ENCODE measurements at places on chromosomes 2 and 18.

DNA sequence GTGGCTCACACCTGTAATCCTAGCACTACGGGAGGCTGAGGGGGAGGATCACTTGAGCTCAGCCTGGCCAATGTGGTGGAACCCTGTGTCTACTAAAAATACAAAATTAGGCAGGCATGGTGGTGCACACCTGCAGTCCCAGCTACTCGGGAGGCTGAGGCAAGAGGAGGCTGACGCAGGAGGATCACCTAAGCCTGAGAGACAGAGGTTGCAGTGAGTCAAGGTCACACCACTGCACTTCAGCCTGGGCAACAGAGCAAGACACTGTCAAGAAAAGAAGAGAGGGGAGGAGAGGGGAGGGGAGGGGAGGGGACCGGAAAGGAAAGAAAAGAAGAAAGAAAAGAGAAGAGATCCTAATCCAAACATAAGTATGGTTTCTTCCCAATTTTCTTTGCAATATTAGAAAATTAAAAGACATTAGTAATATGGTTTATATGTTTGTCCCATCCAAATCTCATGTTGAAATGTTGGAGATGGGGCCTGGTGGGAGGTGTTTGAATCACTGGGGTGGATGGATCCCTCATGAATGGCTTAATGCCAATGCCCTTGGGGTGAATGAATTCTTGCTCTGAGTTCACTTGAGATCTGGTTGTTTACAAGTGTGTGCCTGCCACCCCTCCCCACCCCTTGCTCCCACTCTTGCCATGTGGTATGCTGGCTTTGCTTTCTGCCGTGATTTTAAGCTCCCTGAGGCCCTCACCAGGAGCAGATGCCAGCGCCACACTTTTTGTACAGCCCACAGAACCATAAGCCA, 50.7 kb downstream of the TRIP12 start:
- no peak overlapping the region for H3K4me3 ChIP-seq
- H3K36me3 ChIP-seq = peaks cover 10% of the 10 kb centered on the region
- no peak overlapping the region for H3K27ac ChIP-seq
- H3K27me3 ChIP-seq = no peaks in the 10 kb centered on the region

DNA sequence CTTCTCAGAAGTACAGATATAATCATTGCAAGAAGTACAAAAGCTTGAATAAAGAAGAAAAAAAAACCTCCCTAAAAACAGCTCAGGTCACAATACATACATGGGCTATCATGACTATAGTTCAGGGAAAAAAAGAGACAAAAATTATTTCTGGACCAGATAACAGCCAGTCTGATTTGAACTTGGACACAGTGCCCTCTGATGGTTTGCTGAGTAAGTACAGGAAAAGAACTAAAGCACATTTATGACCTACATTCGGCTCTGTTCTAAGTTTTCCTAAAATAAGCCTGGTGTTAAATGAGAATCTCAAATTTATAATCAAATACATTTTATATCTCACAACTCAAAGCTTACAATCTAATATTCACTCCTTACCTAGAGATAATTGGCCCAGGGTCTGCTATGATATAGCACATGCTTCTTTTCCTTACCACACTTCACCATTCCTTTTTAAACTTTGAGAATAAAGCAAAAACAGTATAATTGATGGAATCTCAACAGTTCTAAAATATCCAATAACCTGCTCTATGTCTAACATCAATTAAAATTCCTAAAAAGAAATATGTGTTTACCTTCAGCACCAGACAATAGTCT, 81.1 kb downstream of the RAPH1 start:
- peaks cover 1% of the 10 kb centered on the region for H3K27me3 ChIP-seq
- no peak overlapping the region for H3K27ac ChIP-seq
- peak; percentile 33 for DNase-seq
- H3K4me1 ChIP-seq = no peaks in the 10 kb centered on the region
- peaks cover 11% of the 10 kb centered on the region for H3K36me3 ChIP-seq

GRCh38 chr2:11995456-11995855, 249.0 kb downstream of the LPIN1 start:
- H3K4me3 ChIP-seq = no peak overlapping the region
- no peak for DNase-seq
- H3K36me3 ChIP-seq = no peaks in the 10 kb centered on the region

DNA sequence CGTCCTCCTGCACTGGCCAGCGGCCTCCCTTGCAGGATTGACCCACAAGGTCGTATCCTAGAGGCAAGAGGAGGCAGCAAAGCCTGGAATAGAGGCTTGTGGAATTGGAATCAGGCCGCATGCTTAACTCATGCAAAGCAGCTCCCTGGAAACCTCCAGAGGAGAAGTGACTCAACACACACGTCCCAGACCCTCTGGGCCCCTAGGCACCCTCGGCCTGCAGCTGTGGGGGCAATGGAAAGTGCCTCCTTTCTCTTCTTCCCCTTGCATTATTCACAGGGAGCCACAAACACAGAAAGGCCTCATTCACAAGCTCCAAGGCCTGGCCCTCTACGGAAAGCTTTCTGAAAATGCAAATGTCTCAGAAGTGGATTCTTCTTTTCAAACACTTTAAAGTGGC, 19.6 kb downstream of the SPATA3 start:
- DNase-seq = no peak
- H3K27ac ChIP-seq = no peak overlapping the region
- no peak overlapping the region for H3K4me3 ChIP-seq
- H3K27me3 ChIP-seq = peaks cover 6% of the 10 kb centered on the region
- H3K4me1 ChIP-seq = no peaks in the 10 kb centered on the region

DNA sequence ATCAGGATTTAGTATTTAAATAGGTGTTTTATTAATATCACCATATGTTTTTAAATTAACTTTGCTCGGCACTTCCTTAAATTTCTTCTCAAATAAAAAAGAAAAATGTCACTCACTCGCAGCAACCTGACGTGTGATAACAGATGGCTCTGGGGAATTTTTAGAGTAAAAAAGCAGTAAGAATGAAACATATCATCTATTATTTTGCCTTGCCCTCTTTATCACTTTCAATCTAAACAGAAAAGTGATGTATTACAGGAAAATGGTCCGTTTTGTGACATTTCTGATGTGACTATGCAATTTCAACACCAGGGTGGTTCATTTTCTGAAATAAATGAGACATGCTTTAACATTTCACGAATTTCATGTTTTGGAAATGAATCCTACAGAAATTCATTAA, 1368.0 kb upstream of the LRRTM1 start:
- H3K27ac ChIP-seq = no peak overlapping the region
- no peaks in the 10 kb centered on the region for H3K36me3 ChIP-seq
- no peak overlapping the region for H3K4me3 ChIP-seq
- no peaks in the 10 kb centered on the region for H3K27me3 ChIP-seq

DNA sequence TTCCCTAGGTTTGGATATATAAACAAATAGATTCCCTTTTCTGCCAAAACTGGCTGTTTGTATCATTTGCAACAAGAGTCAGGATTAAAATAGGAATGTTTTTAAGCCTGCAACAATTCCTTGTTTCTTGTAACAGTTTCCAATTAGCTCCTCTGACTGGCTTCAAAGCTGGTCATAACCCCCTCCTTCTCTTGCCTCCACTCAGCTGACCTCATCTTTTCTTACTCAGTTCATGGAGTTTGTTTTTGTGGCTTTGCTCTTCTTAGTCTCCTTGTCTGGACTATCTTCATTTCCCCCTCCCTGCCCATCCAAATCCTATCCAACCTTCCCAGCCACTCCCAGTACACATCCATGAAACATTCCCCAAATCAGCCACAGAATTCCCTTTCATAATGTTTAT, 14.3 kb upstream of the RAPH1 start:
- DNase-seq = no peak
- no peak overlapping the region for H3K4me3 ChIP-seq
- no peaks in the 10 kb centered on the region for H3K36me3 ChIP-seq

- H3K27me3 ChIP-seq = no peaks in the 10 kb centered on the region
- DNase-seq = no peak
- H3K4me3 ChIP-seq = no peak overlapping the region
- no peaks in the 10 kb centered on the region for H3K36me3 ChIP-seq
- H3K27ac ChIP-seq = no peak overlapping the region
Observed at GRCh38 chr2:140643761-140644187, 1487.0 kb downstream of the LRP1B start.

DNA sequence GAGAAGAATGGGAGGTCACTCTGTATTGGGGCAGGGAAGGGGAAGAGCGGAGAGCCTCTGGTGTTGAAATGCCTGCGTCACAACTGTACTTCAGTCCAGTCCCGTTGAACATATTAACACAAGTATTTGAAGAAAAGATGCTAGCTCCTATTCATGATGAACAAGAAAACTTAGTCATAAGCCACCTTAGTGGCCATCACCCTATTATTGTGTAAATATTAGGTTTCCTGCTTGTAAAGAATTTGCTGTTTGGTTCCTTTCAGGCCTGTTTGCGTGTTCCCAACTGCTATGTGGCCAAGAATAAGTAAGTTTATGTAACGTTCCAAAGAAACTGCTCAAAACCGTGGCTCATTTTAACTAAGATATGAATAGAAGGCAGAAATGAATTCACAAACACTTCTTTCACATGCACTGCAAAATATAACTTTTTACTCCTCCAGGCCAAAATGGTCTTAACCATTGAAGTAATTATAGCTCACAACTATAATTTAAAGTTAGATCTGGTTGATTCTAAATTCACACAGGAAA, 204.3 kb downstream of the ZNF385B start:
- no peak overlapping the region for H3K27ac ChIP-seq
- H3K4me1 ChIP-seq = no peaks in the 10 kb centered on the region
- DNase-seq = no peak

GRCh38 chr18:31204166-31204565, 41.5 kb upstream of the DSC1 start:
- H3K27me3 ChIP-seq = peaks cover 3% of the 10 kb centered on the region
- H3K27ac ChIP-seq = no peak overlapping the region
- no peaks in the 10 kb centered on the region for H3K36me3 ChIP-seq

GRCh38 chr18:35889677-35890076, 82.8 kb upstream of the RMP24 start:
- no peak overlapping the region for H3K4me3 ChIP-seq
- H3K27ac ChIP-seq = no peak overlapping the region
- DNase-seq = no peak
- no peaks in the 10 kb centered on the region for H3K4me1 ChIP-seq
- peaks cover 3% of the 10 kb centered on the region for H3K27me3 ChIP-seq
- H3K36me3 ChIP-seq = no peaks in the 10 kb centered on the region

GRCh38 chr2:136423516-136423996, 305.6 kb upstream of the CXCR4 start:
- DNase-seq = peak; percentile 83
- H3K4me3 ChIP-seq = peak overlapping the region; percentile 78
- H3K4me1 ChIP-seq = peaks cover 14% of the 10 kb centered on the region

Data from endothelial cell (in vitro differentiated cells).